Thyroid gland (tissue), 4 donors: ENCODE measurements at places on chromosomes 4 and X.

DNA sequence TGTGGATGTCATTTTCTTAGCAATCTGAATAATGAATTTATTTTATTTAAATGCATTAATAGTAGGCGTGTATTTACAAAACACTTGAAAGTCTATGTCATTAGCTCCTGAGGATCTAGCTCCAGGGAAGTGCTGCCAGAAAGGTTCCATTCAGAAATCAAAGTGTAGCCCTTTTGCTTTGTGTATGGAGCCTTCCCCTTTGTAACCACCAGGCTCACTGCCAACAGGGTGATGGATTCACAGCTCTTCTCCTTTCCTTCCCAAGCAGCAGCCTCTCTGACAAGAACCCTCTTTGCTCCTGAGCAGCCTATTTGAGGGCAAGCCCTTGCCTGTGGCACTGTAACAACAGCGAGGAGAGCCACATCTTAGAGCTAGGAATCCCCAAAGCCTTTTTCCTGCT is 286.0 kb upstream of the RASGEF1B start:
- DNase-seq = no peak

DNA sequence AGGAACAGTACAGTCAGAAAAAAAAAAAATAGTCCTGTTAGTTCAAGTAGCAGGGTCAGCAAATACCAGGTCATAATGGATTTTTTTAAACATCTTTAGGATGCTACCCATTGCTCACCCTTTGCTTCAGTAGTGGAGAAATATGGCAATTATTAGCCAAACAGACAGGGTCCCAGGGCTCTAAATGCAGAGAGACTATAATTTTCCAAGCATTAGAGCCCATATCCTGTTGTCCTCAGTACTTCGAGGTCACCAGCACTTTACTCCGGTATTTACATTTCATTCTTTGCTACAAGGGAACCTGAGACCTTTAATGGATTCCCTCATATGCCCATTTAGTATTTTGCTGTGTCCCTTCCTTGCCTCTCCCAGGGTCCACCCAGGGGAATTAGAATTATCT is 1562.9 kb upstream of the TENM3 start:
- DNase-seq = no peak

GRCh38 chrX:46918434-46918833 is 6.2 kb downstream of the JADE3 start:
- DNase-seq = no peak

DNA sequence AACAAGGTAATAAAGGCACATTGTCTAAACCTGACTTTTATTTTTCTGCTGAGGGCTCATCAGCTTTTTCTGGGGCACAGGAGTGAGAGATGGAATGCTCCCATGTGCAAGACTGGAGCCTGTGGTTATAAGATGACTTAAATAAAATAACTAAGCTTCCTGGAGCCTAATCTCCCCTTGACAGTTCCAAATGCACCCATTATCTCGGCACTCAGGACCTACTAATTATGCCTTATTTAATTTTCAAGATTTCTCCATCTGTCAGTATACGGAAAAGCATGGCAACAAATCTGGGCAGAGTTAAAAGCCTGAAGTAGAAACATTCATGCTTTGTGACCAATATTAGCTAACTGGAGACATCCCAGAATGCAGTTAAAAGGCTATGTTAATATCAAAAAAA is 416.7 kb upstream of the TEX13C start:
- no peak for DNase-seq

- no peak for DNase-seq
Measured at GRCh38 chr4:153114771-153115321, 89.4 kb upstream of the TRIM2 start.

- no peak for DNase-seq
Measured at GRCh38 chr4:1416948-1417260, 10.7 kb upstream of the NKX1-1 start.

- DNase-seq = no peak
Measured at GRCh38 chr4:56215901-56216300, 171.4 kb downstream of the AASDH start.

- DNase-seq = peak; percentile 42
Measured at GRCh38 chrX:11386001-11386523, 92.8 kb downstream of the AMELX start.

- DNase-seq = no peak
Measured at GRCh38 chrX:24448762-24449250, 16.3 kb upstream of the PDK3 start.

DNA sequence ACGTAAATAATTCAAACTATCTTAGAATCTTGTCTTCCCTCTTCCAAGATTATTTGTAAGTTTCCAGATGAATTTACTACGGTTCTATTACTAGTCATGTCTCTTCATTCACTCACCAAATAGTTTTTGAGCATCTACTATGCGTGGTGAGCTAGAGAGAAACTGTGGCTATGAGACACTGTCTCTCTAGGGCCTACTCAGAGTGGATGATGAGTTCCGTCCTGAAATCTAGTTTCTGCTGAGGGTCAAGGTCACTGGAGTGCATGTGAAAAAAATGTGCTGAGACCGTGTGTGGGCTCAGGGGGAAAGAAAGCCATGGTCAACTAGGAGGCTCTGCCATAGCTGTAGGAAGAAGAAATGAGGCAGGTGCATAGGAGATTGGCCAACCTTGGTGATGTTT is 320.2 kb upstream of the GATB start:
- no peak for DNase-seq

DNA sequence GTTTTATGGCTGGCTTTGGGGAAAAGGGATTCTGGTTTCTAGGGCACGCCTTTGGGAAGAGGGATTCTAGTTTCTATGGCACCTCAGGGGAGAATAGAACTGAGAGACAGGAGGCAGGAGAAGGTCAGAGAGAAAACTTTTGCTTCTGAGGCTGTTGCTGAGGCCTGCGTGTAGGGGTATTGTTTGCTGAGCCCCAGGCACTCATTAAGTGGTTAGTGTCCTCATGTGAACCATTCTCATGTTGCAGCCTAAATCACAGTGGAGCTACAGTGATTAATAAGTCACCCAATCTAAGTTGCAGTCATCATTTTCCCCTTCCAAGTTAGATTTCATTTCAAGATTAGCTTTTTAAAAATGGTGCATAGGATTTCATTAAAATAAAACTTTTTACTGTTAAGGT is 29.0 kb downstream of the VCX3A start:
- no peak for DNase-seq

DNA sequence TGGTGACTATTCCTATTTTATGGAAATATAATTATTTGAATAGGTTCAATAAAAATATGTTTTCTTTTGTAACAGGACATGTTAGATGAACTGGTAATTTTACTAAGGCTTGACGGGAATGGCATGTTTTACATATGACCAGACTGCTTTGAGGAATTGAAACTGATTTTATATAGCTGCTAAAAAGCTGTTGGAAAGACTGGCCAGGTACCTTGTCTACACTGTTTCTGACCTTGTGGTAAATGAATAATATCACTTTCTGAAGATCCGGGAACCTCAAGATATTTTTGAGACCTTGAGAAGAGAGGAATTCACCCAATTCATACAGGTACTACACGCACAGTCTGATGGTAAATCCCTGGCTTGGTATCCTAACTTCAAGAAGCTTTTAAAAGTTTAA is 42.1 kb upstream of the USP46 start:
- no peak for DNase-seq

DNA sequence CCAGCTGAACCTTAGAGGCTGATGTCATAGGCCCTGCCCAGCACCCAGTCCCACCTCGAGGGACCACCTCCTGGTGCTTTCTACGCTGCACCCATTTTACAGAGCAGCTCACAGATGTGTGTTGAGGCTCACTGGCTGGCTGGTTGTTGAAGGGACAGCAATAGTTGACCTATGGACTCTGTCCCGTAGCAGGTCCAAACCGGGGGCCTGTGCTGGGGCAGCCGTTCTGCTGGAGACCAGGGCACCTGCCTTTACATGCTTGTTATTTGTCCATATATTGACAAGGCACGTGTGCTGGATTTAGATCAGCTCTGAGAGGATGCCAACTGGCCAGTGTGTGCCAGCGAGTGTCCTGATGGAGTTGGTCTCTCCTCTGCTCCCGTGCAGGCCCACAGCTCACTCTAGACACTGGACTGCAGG is 58.1 kb downstream of the TNIP2 start:
- DNase-seq = no peak
